Body of pancreas (tissue), 4 donors: ENCODE measurements at places on chromosomes 16 and 17. TPM values are rescaled to one million over a fixed set of nuclear protein-coding genes. Genes with fewer than 3 reads are reported as not detected.

DNA sequence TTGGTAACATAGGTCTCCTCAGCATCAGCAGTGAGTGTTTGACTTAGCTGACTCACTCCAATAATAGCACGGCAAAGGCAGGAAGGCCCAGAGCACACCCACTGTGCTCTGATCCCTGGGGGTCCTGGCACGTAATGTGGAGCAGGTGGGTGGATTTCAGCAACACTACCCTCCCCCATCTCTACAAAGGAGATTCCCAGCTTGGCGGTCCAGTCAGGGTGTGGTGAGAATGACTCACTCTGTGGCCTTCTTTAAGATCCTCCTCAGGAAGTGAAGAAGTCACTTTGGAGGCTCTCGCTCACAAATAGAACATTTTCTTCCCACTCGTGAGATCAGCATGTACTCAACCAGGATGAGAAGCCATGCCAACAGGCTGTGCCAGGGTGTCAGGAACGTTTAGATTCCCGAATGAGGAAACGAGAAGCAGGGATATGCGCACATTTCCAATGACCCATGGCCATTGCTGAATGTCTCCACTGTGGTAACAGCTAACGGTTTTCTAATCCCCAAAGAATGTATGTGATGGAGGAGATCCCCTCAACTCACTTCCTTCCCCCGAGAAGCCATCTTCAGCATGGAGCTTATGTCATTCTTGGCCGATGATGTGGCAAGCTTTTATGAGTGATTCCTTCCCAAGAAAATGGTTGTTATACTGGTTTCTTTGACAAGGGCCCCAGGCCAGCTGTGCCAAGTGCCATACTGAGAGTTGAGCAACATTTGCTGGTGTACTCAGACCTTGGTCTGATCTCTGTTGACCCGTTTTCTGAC is 365.2 kb downstream of the C16orf95 start:
- H3K27me3 ChIP-seq: no peaks in the 10 kb centered on the region
- no peaks in the 10 kb centered on the region for H3K4me1 ChIP-seq
- peak; percentile 7 for DNase-seq
- H3K36me3 ChIP-seq: no peaks in the 10 kb centered on the region

DNA sequence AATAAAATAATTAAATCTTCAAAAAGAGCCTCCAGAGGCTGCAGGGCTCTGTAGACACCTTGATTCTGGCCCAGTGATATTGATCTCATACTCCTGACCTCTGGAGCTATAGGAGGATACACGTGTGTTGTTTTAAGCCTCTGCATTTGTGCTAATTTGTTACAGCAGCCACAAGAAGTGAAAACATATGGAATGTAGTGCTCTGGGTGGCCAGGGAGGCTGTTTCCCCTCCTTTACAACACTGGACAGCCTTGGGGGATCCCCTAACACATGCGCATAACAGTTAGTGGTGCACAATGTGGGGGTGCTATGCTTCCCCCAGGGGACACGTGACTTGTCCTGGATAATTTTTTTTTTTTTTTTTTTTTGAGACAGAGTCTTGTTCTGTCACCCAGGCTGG is 4.7 kb upstream of the ZNF500 start:
- H3K27me3 ChIP-seq: no peaks in the 10 kb centered on the region
- H3K36me3 ChIP-seq: no peaks in the 10 kb centered on the region
- peaks cover 13% of the 10 kb centered on the region for H3K4me1 ChIP-seq
- no peak overlapping the region for H3K4me3 ChIP-seq
- no peak overlapping the region for H3K27ac ChIP-seq
- no peak for DNase-seq

DNA sequence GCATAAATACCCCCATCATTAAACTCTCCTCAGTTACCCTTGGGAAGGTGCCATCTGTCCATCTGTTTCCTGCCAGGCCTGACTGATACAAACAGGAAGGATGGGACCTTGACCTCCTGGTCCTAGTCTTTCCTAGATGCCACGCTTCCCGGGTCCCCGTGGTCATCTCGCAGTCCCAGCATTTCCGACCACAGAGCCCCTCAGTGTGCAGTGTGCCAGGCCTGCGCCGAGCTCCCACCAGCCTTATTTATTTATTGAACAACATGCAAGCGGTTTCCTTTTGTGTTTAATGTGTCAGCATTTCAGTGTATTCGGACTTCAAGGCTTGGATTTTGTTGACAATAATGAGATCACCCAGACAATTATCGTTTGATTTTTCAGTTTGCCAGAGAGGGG is 45.6 kb upstream of the NKD1 start:
- no peak overlapping the region for H3K4me3 ChIP-seq
- DNase-seq: no peak
- H3K4me1 ChIP-seq: no peaks in the 10 kb centered on the region
- H3K27ac ChIP-seq: no peak overlapping the region

GRCh38 chr17:80913928-80914821 is 77.5 kb upstream of the CHMP6 start:
- H3K36me3 ChIP-seq: no peaks in the 10 kb centered on the region
- no peak for DNase-seq
- H3K4me3 ChIP-seq: no peak overlapping the region

Gene GRIN2C
- not detected for total RNA-seq

DNA sequence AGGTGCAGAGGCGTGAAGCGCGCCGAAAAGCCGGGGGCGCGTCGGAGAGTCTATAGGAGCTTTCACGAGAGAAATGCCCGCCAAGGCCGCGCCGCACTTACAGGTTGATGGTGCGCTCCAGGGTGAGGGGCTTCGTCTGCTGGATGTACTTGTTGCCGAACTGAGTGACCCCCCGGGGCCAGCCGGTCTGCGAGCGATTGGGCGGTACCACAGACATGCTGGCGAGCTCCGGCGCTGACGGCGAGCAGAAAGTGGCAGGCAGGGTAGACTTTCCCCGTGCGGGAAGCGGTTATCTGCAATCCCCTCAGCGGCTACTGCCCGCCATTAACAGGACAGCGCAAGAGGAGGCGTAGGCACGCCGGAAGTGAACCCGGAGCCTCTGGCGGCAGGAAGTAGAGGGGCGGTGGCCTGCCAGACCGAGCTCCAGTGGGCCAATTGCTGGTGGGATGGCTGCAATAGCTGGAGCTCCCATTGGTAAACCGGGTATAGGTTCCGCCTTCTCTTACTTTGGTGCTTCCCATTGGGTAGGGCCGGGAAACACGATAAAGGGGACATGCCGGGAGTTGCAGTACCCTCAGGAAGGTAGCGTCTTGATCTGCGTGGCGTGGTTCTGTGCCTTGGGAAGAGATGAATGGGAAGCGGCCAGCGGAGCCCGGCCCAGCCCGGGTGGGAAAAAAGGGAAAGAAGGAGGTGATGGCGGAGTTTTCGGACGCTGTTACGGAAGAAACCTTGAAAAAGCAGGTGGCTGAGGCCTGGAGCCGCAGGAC is at the start of the genes NUDT21 and OGFOD1:
Gene NUDT21 (minus strand): TSS at position 347 of the 767 bp plus-strand sequence. CDS start 130 bp downstream, at position 217.
Gene OGFOD1 (plus strand): TSS at position 569 of the 767 bp plus-strand sequence. CDS start 59 bp downstream, at position 628.
- peak within 1 kb of the TSS; percentile 94 for H3K4me3 ChIP-seq
- peaks cover 44% of the 10 kb centered on the region for H3K4me1 ChIP-seq
- peak; percentile 93 for DNase-seq
- peak within 1 kb of the TSS; percentile 57 for H3K27ac ChIP-seq
- H3K27me3 ChIP-seq: no peaks in the 10 kb centered on the region
- no peaks in the 10 kb centered on the region for H3K36me3 ChIP-seq

Gene ABCC6
- total RNA-seq: 45.1 TPM

GRCh38 chr17:81026266-81027036 is 8.5 kb upstream of the BAIAP2 start:
- H3K36me3 ChIP-seq: no peaks in the 10 kb centered on the region
- DNase-seq: no peak

Gene USP32
- total RNA-seq: 19.7 TPM

DNA sequence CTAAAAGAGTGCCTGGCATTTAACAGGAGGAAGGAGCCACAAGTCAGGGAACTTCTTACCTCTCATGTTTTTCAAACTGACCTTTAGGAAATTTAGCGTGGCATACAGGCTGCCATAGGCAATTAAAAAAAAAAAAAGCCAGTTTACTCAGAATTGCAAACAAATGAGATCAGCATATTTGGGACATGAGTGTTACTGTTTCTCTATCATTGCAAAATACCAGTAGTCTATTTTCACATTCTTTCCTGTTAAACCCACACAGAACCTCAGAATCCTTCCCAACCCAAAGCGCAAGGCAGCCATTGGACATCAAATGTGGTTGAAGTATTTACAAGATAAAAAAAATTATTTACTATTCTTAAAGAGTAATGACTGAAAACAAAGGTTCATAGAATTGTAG is 366.4 kb upstream of the DYNLRB2 start:
- DNase-seq: no peak
- no peaks in the 10 kb centered on the region for H3K4me1 ChIP-seq
- no peaks in the 10 kb centered on the region for H3K27me3 ChIP-seq
- H3K27ac ChIP-seq: peak overlapping the region; percentile 17
- H3K4me3 ChIP-seq: no peak overlapping the region

Gene TCAP
- total RNA-seq: not detected

- H3K27me3 ChIP-seq: no peaks in the 10 kb centered on the region
- DNase-seq: no peak
- H3K27ac ChIP-seq: no peak overlapping the region
- no peaks in the 10 kb centered on the region for H3K4me1 ChIP-seq
Observed at GRCh38 chr17:65320820-65321219, 183.7 kb downstream of the RGS9 start.

Gene HOXB4
- 2.3 TPM for total RNA-seq

DNA sequence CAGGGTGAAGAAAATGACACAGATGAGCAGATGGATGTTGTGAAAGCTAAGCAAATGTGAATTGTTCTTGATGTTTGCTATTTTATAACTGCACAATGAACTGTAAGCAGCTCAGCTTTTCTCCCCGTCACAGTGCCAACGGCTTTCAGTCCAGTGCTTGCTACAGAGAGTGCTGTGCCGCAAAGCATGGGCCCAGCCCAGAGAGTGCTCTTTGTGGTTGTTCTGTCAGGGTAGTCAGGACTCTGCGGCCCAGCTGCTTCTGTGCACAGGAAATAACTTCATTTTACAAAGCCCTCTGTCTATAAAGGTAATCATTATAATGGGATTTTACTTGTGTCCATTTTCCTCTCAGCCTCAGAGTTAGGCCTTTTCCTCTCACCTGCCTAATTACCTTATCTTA is 39.1 kb downstream of the CDRT15 start:
- DNase-seq: no peak
- H3K4me3 ChIP-seq: no peak overlapping the region
- no peaks in the 10 kb centered on the region for H3K27me3 ChIP-seq
- peaks cover 35% of the 10 kb centered on the region for H3K4me1 ChIP-seq
- peak overlapping the region; percentile 69 for H3K27ac ChIP-seq

- peak; percentile 61 for DNase-seq
- no peaks in the 10 kb centered on the region for H3K27me3 ChIP-seq
- peaks cover 40% of the 10 kb centered on the region for H3K4me1 ChIP-seq
Observed at GRCh38 chr16:85445779-85446222, 167.3 kb upstream of the GSE1 start.

Gene DLG4
- 3.6 TPM for total RNA-seq

- H3K27ac ChIP-seq: no peak overlapping the region
- peaks cover 23% of the 10 kb centered on the region for H3K4me1 ChIP-seq
- no peaks in the 10 kb centered on the region for H3K27me3 ChIP-seq
- DNase-seq: no peak
Observed at GRCh38 chr17:41806685-41807445, 4.9 kb downstream of the P3H4 start.

GRCh38 chr16:84205976-84206691 is 15.2 kb downstream of the ADAD2 start:
- DNase-seq: no peak
- no peaks in the 10 kb centered on the region for H3K27me3 ChIP-seq
- H3K36me3 ChIP-seq: no peaks in the 10 kb centered on the region

- H3K27ac ChIP-seq: no peak overlapping the region
- H3K36me3 ChIP-seq: peaks cover 1% of the 10 kb centered on the region
- H3K4me3 ChIP-seq: no peak overlapping the region
- H3K27me3 ChIP-seq: no peaks in the 10 kb centered on the region
- no peak for DNase-seq
- H3K4me1 ChIP-seq: peaks cover 12% of the 10 kb centered on the region
Observed at GRCh38 chr17:78390241-78391050, 12.0 kb downstream of the PGS1 start.
